ENCODE measurements at places on chromosomes 3 and 15. TPM values are rescaled to one million over a fixed set of nuclear protein-coding genes. Genes with fewer than 3 reads are reported as not detected.

ATP2B2 gene
- total RNA-seq = not detected

GRCh38 chr3:18228060-18228459, 197.1 kb downstream of the SATB1 start:
- no peak for DNase-seq

GRCh38 chr3:170450039-170450438, 31.4 kb downstream of the CLDN11 start:
- DNase-seq = no peak

- peak; percentile 40 for DNase-seq
These were observed 608.4 kb downstream of the CADM2 start for GRCh38 chr3:85567071-85567676.

- DNase-seq = no peak
These were observed 101.6 kb downstream of the OXNAD1 start for GRCh38 chr3:16366581-16366980.

CYP19A1 gene
- not detected for total RNA-seq

DNA sequence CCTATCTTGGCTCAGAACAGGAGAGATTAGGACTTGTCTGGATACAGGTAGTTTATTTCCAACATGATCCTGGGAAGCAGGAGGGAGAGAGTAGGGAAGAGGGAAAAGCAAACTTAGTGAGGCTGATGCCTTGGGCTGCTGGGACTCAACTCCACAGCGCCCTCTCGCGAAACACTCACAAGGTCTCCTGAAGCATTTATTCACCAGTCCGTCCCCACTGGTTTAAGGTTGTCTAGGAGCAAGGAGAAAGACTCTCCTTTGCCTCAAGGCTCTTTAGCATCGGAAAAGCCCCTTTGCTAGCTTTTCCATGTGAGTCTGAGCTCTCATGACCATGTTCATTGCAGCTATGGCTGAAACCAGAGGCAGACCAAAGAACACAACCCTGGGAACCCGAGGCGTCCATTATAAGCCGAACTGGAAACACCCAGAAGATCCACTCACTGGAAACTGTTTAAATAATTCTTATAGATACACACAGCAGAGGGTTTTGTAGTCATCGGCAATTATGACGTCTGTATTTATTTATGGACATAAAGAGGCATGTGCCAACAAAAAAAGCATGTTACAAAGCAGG, 244.5 kb downstream of the CD47 start:
- peak; percentile 78 for DNase-seq

DNA sequence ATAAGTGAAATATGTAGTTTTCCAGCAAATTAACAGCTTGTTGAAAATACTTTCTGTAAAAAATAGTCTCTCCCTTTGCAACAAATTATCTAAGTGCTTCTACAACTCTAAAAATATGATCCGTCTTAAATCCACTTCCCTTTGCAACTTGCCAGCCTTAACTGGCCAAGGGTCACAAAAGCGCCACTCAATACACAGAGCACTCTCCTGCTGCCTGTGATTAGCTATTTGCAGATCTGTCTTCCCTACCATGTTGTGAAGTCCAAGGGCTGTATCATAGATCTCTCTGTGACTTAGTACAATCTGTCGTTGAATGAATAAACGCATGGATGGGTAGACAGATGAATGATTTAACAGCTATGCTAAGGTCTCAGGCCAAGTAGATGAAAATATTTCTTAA, 76.2 kb downstream of the ITGB5 start:
- DNase-seq = peak; percentile 35

GRCh38 chr3:139312959-139313358, 30.9 kb upstream of the MRPS22 start:
- DNase-seq = no peak

All from left colon (tissue), 2 donors.